ENCODE measurements at places on chromosomes 16 and 17.

DNA sequence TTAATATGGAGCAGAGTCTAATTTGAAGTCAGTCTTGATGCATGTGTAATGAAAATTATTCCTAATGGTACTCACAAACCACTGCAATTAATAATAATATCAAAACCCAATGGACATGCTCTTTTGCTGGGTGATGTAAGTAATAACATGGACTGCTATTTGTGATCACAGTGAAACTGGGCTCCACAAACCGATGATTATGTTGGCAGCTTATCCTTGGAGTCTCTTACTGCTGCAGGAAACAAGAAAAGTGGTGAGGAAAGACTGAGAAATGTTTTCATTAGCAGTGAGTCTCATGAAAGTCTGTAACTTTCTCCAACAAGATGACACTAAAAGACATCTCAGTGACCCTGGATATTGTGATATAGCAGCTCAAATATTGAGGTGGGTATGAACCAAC, 45.2 kb downstream of the TMEM100 start:
- DNase-seq = no peak

- DNase-seq = no peak
Measured at GRCh38 chr17:81192386-81193050, 26.5 kb upstream of the AATK start.

DNA sequence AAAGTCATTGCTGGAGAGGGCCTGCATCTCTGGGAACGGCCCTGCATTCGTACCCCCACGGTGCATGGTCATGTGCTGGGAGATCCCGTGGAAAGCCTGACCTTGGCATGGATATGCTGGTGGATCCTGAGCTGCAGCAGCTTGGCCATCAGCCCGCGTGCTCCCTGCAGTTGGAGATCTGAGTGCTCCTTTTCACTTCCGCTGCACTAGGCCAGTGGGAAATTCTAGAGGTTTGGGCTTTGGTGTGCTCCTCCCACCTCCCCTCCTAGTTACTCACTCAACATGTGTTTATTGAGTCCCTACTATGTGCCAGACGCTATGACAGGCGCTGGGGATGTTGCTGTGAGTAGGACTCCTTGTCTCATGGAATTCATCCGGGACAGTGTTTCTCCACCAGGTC, 91.1 kb downstream of the RGS9 start:
- no peak for DNase-seq

- no peak for DNase-seq
Measured at GRCh38 chr16:79909571-79909970, 309.0 kb upstream of the MAF start.

DNA sequence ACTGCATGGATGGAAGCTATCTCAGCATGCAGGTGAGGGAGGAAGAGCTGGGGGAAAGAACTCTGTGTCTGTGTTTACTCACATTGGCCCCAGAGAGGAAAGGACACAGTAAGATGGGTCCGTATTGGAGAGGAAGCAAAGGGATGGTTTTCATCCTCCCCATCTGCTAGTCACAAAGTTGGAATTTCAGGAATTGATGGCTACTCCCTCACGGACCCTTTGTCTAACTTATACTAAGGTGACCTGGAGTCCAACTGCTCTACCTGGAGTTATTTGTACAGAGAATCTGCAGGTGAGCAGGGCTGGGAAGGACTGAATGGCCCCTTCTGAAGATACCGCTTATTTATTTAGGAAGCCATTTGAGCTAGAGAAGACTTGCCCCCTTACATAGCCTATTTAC, 55.1 kb downstream of the WNT3 start:
- no peak for DNase-seq

DNA sequence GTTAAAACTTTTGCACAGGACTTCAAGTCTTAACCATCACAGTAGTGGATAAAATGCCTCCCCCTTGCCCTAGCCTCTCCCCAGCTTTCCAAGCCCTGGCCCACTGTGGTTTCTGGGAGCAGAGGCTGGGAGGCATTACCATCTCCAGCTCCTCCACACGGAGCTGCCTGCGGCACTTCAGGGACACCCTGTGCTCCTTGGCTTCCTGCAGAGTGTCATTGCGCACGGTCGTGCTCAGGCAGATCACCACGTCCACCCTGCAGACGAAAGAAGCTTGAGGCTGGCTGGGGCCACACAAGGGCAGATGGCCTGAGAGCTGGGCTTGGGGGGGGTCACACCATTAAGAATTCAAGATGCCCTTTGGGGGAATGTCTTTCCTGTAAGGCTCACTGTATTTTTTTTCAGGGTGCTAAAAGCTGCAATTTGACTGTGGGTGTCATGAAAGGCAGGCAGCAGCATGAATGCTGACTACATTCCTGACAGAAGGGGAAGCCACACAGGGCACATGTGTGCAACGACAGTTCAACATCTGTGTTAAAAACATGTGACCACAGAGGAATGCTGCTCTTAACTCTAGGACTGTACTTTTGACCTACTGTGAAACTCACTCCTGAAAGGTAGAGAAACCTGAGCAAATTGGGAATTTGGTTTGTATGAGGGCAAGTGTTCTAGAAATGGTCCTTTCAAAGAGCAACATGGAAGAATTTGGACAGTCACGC, 47.7 kb upstream of the CLEC18B start:
- DNase-seq = no peak

- peak; percentile 28 for DNase-seq
Measured at GRCh38 chr17:69711541-69711940, 297.0 kb downstream of the MAP2K6 start.

- DNase-seq = no peak
Measured at GRCh38 chr17:3993493-3994220, 29.4 kb upstream of the ATP2A3 start.

DNA sequence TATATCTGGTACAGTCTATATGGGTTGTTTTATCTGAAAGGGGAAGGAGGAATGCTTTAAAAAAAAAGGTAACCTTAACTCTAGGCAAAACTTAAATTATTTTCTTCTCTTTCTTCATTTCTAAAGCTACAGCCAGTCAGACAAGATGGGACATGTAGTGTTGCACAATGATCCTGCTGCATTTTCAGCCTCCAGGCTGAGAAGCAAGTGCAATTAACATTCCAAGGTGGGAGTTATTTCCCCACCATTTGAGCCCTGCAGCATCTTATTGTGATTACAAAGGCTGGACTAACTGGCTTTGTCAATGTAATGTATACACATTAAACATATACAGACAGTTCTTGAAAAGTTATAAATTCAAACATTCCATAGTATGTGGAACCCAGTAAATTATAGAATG, 22.6 kb upstream of the NF1 start:
- no peak for DNase-seq

DNA sequence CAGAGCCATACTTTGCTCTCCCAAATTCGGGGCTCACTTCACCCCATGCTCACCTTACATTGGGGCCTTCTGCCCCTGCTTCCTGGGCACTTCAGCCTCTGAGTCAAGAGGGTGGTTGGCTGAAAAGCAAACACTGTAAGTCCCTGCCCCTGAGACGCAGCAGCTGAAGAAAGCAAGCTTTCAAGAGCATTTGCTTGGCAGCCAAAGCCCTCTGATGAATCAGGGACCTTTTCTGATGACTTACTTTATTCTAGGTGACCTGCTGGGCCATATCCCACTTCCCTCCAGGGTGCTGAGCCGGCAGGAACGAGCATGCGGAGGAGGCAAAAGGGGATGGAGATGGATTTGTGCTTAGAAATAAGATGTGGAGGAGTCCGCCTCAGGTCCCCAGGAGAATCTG, 147.0 kb upstream of the TNRC6C start:
- no peak for DNase-seq

DNA sequence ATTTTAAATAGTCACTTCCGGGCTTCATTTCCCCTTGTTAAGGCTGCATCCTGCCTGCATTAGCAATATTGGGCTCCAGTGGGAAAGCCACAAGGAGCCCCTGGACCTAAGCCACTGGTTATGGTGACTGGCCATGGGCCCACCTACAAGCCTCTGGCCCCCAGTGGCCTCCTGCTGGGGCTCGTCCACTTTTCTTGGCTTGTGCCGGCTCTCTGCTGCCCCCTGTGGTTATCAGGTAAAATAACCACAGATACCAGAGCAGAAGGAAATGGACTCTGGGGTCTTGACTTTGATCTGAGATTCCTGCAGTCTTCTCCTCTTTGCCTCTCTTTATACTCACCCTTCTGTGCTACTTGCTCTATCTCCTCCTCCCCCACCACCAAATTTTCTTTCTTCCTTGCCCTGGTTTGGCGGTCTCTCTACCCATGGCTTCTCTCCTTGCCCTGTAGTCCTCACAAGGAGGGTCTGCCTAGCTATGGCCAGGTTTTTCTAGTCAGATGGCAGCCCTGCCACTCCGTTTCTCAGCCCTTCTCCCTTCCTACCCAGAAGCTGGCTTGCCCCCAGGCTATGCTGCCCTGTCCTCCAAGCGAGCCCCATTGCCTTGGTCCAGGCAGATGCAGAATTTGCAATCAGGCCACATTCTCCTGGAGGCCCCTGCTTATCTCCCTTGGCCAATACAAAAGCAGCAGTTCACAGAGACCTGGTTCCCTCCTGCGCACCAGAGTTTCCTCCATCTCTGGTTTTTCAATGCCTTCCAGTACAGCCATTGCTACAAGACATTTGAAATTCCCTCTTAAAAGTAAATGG, 82.9 kb upstream of the RCVRN start:
- DNase-seq = peak; percentile 68

- DNase-seq = no peak
Measured at GRCh38 chr17:68576811-68577496, 24.2 kb downstream of the FAM20A start.

DNA sequence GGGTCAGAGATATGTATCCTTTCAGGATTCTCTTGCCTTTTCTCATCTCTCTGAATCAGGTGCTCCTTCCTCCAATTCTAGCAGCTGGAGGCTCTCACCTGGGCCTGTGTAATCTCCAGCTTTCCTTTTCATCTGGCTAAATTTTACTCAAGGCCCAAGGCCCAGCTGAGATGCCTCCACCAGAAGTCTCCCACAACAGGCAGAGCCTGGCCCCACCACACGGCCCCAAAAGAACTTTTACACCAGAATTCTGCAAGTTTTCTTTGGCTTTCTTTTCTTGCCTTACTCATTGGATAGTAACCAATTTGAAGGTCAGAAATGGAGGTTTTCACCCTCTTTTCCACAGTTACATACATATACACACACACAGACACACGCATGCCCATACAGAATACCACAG, 14.6 kb downstream of the RND2 start:
- no peak for DNase-seq

GRCh38 chr16:30930160-30930571, 6.8 kb downstream of the FBXL19 start:
- DNase-seq = no peak

DNA sequence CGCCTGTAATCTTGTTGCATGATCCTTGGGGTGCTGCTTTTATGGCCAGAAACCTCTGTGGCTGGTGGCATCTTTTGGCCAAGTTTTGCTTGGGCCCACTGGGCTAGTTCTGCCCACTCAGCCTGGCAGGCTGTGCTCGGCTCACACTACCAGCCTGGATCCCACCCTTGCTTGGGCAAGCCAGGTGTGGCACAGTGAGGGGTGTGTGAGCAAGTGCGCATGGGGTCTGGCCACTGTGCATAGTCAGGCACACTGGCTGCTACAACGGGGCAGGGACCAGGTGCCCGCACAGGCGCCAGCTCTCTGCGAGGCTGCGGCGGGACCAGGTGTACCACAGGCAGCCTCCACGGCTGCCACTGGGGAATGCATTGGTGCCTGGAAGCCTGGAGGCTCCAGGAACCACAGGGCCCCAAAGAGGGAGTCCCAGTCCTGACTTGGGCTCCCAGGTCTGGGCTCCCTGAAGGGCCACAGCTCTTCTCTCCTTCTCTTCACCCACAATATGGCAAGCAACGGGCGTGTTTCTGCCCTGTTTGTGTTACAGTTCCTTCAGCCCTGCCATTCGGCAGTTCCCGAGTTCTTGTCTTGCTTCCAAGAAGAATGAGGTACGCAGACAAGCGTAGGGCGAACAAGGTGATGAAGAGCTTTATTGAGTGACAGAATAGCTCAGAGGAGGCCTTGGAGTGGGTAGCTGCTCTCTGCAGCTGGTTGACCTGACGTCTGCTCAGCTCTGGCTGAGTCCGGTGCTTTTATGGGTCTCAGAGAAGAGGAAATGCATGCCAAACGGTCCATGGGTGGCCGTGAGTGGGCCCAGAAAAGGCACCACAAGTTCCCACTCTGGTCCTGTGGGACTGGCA, 26.7 kb upstream of the PRM1 start:
- DNase-seq = no peak

DNA sequence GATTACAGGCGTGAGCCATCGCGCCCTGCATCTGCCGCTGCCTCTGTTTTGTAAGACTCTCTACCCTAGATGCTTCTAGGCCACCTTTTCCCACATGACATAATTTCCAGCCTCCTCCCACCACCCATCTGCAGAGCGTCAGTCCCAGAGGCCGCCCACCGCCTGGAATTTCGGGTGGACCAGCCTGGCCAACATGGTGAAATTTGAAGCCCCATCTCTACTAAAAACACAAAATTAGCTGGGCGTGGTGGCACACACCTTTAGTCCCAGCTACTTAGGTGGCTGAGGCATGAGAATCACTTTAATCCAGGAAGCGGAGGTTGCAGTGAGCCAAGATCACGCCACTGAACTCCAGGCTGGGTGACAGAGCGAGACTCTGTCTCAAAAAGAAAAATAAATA, 5.1 kb upstream of the CIBAR2 start:
- no peak for DNase-seq

GRCh38 chr17:80649672-80650330, 105.2 kb downstream of the RPTOR start:
- DNase-seq = peak; percentile 90

DNA sequence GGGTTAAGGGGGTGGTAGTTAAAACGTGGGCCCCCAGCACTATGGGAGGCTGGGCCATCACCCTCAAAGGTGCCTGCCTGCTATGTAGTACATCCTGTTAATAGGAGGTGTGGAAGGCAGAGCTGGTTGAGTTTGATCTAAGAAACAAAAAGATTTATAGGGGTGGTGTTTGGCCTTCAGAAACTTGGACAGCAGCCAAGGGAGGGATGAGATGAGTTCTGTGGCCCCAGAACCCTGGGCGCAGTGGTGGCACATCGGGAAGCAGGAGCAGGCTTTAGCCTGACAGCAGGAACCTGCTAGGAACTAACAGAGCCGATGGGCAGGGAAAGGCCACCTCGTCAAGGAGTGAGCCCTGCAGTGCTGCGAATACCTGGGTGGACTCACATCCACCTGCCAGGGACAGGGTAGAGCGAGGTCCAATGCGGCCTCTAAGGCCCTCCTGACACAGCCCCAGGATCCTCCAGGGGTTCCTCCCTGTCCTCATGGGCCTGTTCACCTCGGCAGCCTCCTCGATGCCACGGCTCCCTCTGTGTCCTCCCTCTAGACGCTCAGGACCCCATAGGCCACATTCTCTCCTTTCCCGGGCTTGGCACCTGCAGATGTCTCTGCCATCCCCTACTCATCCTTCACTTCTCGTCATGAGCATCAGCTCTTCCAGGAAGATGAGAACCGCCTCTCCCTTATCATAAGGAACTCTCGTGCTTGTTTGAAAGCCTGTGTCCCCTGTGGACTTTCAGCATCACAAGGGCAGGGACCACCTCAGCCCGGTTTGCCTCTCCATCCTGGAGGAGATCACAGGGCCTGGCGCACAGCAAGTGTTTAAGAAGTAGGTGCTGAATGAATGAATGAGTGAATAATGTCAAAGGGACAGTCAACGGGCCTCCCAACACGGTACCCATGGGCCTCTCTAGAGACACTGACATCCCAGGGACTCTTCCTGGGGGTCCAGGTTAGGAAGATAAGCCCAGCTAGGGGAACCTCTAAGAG, 103.5 kb upstream of the TNRC6C start:
- no peak for DNase-seq

Measured in NCI-H82 (cell line).